ENCODE measurements at places on chromosomes 2 and 18. TPM values are rescaled to one million over a fixed set of nuclear protein-coding genes. Genes with fewer than 3 reads are reported as not detected.

The PARD6G gene
- total RNA-seq, result 0.75 TPM

The ALPP gene
- total RNA-seq, result not detected

The BMP10 gene
- not detected for total RNA-seq

The TBR1 gene
- not detected for total RNA-seq

The ABCG5 gene
- not detected for total RNA-seq

The IKZF2 gene
- total RNA-seq, result 7.6 TPM

The COA5 gene
- total RNA-seq, result 34.2 TPM

The PFN4 gene
- not detected for total RNA-seq

The PLEK gene
- total RNA-seq, result not detected

The SCYGR4 gene
- total RNA-seq, result not detected

The KIAA2012 gene
- total RNA-seq, result under 0.01 TPM

The GPR155 gene
- total RNA-seq, result 8.5 TPM

The IGFBP2 gene
- total RNA-seq, result 195 TPM

Measured in smooth muscle cell of the coronary artery (primary cell).